ENCODE measurements at places on chromosomes 16 and 17.

DNA sequence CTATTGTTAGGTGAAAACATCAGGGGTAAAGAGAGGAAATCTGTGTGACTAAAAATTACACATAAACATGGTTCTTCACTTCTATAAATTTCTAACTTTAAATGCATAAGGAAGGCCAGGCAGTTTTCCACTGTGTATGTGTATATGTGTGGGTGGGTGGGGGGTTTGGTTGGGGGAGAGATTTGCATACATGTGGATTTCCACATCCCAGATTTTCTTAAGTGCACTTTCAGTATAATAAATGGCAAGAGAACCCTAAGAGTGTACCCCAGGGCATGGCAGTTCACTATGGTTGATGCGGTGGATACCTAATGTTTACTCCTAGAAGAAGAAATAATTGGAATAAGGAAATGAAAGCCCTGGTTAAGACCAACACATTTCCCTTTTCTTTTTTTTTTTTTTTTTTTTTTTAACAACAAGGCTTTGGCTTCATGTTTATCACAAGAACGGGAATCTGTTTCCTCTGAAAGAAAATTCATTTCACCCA lies 451.8 kb upstream of the CCL2 start:
- no peak for DNase-seq

- DNase-seq: no peak
Measured at GRCh38 chr17:1916316-1916715, 86.5 kb downstream of the RPA1 start.

- no peak for DNase-seq
Measured at GRCh38 chr17:77803726-77804125, 154.8 kb upstream of the TNRC6C start.

DNA sequence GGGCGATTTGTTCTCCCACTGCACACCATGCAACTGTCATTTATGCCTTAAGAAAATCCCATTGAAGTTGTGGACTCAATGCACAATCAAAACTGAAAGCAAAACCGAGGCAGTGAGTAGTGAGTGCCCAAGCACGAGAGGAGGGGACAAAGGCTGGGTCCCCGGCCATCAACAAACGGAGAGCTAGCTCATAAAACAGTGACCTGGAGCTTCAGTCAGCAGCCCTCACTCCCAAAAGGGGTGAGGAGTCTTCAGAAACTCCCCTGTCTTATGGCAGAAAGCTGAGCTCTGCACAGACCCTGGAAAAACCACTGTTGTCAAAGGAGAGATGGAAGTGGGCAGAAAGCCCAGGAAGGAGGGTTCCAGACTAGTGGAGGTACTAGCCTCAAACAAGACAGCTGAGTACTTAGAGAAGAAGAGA lies 96.9 kb downstream of the ADCY9 start:
- no peak for DNase-seq

GRCh38 chr16:11621539-11621919 lies 34.8 kb upstream of the LITAF start:
- no peak for DNase-seq

- no peak for DNase-seq
Measured at GRCh38 chr16:72427051-72427782, 255.3 kb upstream of the PMFBP1 start.

DNA sequence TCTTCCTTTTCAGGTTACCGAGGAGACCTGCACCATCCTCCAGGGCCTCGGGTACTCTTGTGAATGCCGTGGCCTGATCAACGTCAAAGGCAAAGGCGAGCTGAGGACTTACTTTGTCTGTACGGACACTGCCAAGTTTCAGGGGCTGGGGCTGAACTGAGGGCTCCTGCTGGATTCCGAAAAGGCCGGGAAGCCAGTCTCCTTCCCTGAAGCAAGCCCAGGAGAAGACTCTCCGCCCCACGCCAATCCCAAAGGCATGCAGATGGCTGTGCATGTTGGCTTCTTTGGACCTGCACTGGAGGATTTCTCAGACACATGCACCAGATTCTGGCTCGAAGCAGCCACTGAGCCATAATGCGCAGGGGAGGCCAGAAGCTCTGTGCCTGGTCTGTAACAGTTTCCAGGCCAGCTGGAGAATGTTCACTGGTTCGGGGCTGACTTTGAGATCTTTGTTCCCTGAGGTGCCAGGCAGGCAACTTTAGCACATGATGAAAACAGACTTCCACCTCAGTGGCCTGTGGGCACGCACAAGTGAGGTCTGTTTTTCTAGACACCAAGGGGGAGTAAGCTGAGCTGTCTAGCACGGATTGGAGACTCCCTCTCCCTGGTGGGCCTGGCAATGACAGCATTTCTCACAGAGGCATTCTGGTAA lies 49.1 kb downstream of the ADCY7 start:
- DNase-seq: no peak

DNA sequence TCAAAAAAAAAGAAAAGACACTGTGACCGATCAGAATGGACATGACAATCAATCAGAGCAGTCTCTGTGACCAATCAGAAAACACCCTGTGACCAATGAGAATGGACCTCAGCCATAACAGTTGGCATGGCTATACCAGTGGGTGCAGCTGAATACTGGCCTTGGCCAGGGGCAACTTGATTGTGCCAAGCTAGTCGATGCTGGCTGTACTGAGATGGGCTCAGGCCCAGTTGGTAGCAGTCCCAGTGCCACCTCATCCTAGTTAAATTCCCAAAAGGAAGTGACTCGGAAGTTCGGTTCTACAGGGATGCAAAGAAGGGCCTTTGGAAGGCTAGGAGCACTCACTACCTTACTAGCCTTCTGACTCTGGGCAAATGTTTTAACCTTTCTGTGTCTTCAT lies 37.2 kb upstream of the BCO1 start:
- no peak for DNase-seq

DNA sequence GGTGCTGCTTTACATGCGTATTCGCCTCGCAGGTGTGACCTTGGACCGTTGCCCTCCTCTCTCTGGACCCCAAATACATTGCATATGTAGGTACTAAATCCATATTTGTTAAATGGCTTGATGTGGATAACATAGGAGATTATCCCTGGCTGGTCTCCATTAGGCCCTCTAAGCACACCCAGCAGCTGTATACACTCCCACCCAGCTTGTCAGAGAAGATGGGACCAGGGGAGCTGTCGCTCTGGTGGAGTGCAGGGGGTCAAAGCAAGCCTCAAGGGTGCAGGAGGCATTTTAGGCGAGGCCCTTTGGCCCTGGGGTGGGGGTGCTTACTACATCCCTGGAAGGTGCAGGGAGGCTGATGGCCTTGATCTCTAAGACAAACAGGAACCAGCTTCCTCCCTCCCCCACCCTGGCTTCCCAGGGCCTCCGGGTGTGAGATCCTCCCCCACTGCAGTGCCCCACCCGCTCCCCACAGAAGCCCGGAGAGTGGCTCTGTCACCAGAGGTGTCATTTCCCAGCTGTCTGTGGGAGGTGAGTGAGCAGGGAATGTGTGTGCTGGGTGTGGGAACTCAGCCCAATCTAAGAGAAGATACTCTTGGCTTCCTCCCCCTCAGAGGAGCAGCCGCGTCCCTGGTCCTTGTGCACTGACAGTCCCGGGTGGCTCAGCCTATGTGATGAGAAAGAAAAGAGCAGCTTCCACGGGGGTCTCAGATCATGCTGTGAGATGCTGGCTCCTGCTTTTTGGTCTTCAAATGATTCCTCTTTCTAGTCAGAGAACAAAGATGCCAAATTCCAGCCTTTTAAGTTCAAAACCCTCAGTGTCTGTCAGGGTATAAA lies 1.4 kb upstream of the VAMP2 start:
- DNase-seq: peak; percentile 63

GRCh38 chr17:21239680-21240368 lies 13.4 kb downstream of the NATD1 start:
- no peak for DNase-seq

DNA sequence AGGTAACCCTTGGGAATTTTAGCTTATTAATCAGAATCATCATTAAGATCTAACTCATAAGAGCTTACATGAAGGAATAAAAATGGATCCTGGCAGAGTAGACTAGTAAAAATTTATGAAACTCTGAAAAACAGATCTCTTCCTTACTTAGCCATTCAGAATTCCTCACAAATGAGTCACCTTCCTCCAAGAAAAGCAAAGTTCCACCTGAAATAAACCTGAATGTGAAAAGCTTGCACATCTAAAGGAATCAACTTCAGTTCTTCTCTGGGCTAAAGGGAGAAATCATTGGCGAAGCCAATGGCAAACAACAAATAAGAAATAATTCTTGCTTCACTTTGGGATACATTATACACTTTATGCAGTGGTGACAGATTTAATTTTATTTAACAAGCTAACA lies 22.7 kb downstream of the MYO1D start:
- no peak for DNase-seq

- no peak for DNase-seq
Measured at GRCh38 chr16:5502467-5502869, 404.9 kb upstream of the EEF2KMT start.

GRCh38 chr16:59740858-59741257 lies 1006.7 kb upstream of the GOT2 start:
- DNase-seq: no peak

- DNase-seq: no peak
Measured at GRCh38 chr16:71368958-71369357, 10.4 kb downstream of the CALB2 start.

- no peak for DNase-seq
Measured at GRCh38 chr16:67676516-67676915, 9.9 kb downstream of the C16orf86 start.

DNA sequence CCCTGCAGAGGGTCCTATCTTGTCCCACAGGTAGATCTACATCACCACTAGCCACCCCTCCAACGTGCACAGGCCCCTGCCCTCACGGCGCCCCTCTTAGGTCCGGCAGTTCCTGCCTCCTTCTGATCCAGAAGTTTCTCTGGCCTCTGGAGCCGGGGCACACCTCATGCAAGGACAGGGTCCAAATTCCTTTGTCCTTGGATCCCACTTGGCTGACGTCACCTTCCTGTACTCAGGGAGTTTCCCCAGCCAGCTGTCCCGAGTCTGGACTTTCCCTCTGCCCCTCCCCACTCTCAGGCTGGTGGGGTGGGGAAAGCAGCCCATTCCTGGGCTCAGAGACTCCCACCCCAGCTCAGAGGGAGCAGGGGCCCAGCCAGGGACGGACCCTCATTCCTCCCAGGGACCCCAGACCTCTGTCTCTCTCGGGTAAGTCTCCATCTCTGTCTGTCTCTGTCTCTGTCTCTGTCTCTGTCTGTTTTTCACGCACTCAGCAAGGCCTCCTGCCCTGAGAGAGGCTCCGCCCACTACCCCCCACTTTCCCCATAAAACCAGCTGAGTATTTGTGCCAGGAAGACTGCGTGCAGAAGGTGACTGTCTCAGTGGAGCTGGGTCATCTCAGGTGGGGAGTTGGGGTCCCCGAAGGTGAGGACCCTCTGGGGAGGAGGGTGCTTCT lies at the start of gene IL32:
Gene IL32 (plus strand): TSS at position 572 of the 673 bp plus-strand sequence. CDS start 172 bp downstream, outside the sequence.
- peak; percentile 56 for DNase-seq

- DNase-seq: no peak
Measured at GRCh38 chr16:89696670-89697128, 4.8 kb downstream of the SPATA2L start.

GRCh38 chr17:49450735-49451134 lies 36.1 kb upstream of the PHB1 start:
- DNase-seq: no peak

DNA sequence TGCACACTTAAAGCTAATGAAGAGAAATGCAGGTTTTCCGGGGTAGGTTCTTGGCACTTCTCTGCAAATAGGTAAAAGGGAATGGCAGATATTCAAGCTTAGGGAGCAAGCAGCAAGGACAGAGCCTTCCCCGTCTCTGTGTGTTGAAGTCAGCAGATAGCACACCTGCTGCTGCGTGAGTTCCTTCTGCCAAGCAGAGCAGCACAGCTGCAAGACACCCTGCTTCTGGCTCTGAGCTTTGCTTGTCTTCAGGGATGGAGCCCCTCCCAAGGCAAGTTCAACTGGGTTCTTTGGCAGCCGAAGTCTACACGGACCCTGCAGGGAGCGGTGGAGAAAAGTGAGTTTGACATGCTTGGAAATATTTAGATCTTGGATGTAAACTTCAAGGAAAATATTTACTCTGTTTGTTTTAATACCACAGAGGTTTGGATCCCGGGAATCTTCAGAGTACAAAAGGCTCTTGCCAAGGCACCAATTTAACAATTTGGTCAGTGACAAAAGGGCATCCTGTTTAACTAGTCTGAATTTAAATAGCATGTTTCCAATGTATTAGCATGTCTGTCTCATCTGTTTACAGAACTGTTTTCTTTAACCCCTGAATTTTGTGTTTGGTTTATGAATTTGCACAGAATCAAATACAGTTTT lies 113.4 kb upstream of the KCNJ16 start:
- DNase-seq: no peak

DNA sequence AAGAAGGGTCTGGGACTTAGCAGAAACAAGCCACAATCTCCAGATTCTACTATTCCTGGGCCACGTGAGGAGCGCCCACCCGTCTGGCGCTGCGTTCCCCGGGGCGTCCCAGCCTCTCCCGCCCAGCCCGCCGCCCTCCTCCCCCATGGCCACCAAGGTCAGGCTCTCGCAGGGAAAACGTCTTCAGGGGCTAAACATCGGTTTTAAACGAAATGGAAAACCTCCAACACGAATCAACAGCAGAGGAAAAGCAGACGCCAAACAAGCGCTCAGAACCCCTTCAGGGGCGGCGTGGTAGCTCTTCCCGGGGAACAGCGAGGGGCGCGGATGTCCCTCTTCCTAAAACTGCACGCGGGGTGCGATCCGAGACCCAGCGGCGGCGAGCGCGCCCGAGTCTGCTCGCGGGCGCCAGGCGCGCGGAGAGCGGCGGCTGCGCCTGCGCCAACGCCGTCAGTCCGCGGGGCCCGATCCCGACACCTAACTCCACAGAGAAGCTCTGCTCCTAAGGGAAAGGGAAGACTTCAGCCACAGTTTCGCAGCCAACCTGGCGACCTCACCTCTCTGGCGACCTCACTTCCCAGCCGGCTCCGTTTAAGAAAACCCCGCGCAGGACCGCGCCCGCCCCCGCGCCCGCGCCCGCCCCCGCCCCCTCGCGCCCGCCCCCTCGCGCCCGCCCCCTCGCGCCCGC lies 505 bp upstream of the COG1 start:
- DNase-seq: peak; percentile 56

DNA sequence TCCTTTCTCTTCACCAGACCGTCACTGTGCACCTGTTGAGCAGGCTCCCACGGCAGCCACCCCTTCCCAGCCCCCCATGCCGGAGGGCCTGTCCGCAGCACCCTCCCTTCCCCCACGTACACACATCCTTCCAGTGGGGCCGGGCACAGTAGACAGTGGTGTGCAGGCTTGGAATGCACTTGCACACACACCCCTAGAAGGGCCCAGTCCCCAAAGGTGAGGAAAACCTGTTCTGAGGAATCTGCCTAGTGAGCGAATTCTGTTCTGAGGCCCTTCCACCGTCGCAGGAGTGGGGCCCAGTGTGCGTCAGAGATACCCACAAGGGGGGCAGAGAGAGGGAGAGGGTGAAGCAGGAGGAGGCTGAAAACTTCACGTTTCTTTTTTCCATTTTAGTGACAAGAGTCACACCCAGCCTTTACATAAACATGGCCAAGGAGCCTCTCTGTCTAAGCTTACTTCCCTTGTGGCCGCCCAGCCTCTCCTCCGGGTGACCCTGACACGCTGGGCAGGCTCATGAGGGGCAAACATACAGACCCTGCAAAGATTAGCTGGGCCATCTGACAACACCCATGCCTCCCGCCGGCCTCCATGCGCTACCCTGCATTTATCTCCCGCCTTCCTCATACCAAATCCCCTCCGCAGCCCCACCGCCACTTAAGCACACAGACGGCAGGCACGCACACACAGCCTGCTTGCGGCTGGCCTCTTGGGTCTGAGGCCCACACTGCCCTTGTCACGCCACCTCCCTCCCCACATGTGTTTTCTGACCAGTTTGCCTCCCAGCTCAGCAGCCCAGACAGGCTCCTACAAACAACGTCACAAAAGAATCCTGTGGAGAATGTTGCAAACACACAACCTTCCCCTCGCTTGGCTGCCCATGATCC lies 1.8 kb downstream of the ZBTB4 start:
- DNase-seq: no peak

GRCh38 chr17:81040791-81041337 lies 5.9 kb downstream of the BAIAP2 start:
- DNase-seq: no peak

Measured in stimulated activated CD4-positive, alpha-beta T cell treated with anti-CD3 and anti-CD28 coated beads, Interleukin-4, amount 100 ng/mL, for 48 hours (primary cell).